ENCODE measurements at places on chromosomes 2 and 18.

DNA sequence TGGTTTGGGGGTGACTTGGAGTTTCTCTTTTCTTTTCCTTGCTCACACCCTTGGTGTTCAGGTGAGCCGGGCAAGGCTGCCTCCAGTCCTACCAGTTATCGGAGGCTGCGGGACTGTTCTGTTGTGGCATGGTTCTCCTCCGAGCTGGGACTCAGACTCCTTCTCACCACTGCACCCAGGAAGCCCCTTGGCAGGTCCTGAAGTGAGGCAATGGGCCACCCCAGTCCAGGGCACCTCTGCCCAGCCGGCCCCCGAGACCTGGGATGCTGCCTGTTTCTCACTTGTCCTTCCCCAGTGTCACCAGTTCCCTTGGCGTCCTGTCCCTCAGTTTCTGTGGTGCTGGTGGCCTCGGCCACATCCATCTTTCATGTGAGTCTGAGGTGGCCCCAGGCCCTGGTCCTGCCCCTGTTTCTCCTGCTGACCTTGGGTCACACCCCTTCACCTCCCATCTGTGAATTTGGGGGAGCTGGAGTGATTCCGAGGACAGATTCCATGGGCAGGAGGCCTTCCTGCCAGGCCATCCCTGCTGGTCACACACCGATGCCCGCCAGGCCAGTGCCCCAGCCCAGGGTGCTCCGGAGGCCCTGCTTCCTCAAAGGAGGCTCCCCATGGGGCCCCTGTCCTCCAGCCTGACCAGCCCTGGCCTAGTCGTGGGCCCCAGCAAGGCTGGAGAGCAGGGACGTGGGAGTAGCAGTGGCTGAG, 6.6 kb upstream of the KLHL30 start:
- DNase-seq = no peak

DNA sequence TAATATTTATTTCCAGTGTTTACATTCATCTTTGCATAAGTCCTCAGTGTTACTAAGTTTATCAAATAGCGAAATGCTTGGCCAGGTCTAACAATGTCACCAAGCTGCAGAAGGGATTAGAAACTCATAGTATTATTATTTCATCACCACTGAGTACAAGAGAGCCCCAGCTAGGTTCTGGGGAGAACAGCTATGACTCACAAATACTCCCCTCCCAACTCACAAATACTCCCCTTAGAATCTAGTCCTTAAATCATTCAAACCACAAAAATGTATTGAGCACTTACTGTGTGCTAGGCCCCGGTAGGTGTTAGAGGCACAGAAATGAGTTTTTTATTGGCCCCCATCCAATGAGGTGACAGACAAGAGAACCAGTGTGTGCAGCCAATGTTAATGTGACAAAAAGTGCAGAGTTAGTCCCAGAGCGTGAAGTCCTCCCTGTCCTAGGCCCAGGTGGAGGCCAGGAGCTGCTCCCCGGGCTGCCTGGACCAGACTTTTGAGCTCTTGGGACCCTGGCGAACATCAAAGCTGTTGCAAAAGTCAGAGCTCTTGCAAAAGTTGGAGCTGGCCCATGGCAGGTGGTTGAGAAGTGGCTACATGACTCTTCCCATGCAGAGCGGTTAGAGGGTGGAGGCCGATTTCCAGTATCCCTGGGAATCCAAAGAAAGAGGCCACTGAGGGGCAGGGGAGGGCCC, 9.8 kb downstream of the STEAP3 start:
- peak; percentile 65 for DNase-seq

DNA sequence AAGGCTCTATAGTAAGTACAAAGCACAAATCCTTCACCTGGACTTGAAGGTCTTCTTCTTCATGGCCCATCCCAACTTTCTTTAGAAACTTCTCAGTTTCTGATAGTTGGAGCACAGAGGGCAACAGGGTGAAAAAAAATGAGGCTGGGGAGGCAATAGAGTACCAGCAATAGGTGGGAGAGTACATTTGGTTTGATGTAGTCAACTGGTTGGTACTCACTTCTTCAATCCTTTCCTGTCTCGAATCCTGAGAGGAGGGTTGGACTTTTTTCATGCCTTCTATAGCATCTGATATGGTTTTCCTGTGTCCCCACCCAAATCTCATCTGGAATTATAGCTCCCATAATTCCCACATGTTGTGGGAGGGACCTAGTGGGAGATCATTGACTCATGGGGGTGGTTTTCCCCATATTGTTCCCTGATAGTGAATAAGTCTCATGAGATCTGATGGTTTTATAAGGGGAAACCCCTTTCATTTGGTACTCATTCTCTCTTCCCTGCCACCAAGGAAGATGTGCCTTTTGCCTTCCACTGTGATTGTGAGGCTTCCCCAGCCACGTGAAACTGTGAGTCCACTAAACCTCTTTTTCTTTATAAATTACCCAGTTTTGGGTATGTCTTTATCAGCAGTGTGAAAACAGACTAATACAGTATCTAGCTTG, 75.9 kb upstream of the LCLAT1 start:
- no peak for DNase-seq

- DNase-seq = no peak
Measured at GRCh38 chr2:203338322-203338721, 10.1 kb downstream of the ABI2 start.

DNA sequence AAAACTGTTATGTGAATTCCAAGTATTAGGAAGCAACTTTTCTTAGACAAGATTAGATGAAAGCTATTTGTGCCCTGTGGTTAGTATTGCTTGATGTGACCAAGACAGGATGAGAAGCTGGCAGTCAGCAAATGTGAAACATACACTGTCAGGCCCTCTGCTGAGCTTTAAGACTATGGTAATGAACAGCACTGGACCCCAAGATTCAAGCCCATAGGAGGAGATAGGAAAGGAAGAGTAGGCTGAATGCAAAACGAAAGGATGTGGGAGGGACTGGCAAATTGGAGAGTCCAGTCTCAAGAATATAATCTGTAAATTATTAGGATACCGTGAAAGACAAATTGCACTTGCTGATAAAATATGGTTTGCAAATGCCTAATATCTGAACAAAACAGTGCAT, 16.4 kb downstream of the BZW1 start:
- no peak for DNase-seq

- DNase-seq = no peak
Measured at GRCh38 chr2:166803373-166804000, 84.8 kb upstream of the XIRP2 start.

GRCh38 chr2:49935449-49935848, 781.1 kb upstream of the FSHR start:
- DNase-seq = no peak

DNA sequence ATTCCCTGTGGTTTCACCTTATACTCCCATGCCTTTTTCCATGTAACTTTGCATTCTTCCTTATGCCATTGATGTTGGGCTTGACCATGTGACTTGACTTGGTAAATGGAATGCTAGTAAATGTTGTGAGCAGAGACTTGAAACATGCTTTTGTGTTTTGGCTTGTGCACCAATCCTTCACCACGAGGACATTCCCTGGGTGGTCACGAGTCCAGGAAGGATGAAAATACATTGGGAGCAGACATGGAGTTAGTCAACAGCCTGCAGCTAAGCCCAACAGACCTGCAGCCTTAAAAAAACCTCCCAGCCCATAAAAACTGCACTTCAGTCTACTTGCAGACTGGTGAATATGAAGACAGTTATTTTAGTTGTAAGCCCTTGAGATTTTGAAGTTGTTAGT, 116.5 kb upstream of the SPATS2L start:
- DNase-seq = no peak

DNA sequence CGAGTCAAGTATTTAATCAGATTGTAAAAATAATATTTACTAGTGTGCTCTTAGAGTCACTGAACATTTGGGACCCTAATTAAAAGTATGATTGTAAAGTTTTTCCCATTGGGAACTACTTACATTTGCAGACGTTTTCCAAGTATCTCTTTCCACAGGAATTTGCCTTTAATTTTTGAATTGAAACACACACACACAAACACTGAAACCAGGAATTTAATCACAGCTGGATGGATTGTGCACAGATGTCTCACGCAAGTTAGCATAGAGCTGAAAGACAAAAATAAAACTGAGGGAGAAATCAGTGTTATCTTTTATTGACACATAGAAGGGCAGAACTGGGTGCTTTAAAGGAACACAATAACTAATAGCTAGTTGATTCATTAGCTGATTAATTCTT, 230.7 kb downstream of the RND3 start:
- no peak for DNase-seq

GRCh38 chr2:208792766-208793165, 386.2 kb downstream of the PTH2R start:
- DNase-seq = no peak

GRCh38 chr2:239768907-239769553, 256.1 kb downstream of the NDUFA10 start:
- DNase-seq = no peak

DNA sequence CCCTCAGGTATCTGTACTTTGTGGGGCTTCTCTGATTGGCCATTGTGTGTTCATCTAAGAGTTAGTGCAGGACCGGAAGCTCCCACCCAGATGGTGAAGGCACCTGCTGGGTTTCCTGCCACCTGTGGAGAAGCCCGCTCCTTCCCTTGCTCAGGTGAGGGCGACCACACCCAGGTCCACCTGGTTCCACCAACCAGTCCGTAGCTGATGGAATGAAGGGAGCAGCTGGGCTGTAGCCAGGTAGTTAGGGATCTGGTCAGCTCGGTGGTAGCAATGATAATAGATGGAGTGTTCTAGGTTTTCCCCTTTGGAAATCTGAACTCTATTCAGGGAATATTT, 16.0 kb downstream of the SH3BP4 start:
- DNase-seq = no peak

- DNase-seq = no peak
Measured at GRCh38 chr18:59065684-59066083, 74.0 kb upstream of the SEC11C start.

- DNase-seq = no peak
Measured at GRCh38 chr18:59980188-59980637, 80.4 kb downstream of the PMAIP1 start.

DNA sequence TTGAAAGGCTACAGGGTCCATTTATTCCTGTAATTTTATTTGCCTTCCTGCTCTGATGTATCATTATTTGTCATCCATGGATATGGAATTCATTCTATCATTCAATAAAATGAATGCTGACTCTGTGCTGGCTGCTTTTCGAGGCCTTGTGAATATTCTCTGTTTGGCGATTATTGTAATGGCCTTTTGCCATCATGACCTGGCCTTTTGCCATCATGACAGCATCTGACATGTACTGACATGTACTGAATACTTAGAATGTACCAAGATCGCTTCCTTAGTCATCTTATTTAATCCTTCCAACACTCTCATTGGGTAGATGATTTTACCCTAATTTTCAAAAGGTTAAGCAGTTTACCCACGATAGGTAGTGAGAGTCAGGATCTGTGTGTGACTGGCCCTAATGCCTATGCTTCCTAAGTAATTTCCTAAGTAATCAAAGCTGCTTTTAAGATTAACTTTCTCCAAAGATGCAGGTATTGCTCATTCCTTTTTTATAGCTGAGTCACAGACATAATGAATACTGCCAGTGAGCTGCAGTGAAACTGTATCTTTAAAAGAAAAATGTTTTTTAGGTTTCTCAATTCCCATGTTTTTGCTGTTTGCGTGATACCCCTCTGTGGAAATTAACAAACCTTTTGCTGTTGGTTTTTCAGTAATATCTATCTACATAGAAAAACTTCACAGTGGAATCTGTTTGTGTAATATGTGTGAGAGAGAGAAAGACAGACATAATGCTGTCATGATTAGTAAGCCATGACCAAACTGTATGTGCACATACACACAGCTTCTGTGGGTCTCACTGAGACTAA, 127.8 kb downstream of the CERS6 start:
- peak; percentile 25 for DNase-seq

GRCh38 chr2:148874868-148875341, at the start of gene KIF5C:
Gene KIF5C (plus strand): TSS chr2:148875227. CDS start chr2:148875618, 391 bp downstream.
- peak; percentile 89 for DNase-seq

GRCh38 chr2:72191441-72191840, 43.8 kb upstream of the CYP26B1 start:
- DNase-seq = no peak

DNA sequence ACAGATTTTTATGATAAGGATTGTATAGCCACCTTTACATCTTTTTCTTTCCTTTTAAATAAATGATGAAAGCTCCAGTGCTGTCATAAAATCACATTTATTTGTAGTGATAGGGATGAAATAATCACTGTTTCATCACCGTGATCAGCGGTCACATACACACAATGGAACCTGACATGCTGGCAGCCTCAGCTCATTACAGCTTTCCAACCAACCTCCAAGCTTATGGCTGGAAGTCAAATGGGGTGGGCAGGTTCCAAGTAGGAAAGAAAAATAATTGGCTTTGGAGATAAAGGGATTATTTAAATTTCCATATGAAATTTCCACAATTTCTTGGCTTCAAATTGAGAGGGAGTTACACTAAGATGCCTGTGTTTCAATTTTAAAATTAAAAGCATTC, 251.3 kb downstream of the PLCL1 start:
- DNase-seq = no peak

- no peak for DNase-seq
Measured at GRCh38 chr18:7521226-7521856, 45.8 kb upstream of the PTPRM start.

DNA sequence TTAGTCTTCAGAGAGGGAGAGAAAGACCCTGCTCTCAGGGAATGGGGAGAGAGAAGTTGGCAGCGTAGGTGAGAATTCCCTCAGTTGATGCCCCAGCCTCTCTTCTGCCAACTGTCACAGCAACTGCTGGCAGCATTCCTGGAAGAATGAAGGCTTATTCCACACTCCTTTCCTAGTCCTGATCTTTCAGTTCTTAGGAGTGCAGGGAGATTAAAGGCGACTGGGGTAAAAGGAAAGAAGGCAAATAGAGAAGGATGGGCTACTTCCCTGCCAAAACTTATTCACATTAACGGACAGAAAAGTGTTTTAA, 65.9 kb upstream of the ACAA2 start:
- no peak for DNase-seq

- DNase-seq = no peak
Measured at GRCh38 chr2:137925599-137925998, 38.7 kb upstream of the HNMT start.

GRCh38 chr2:10002109-10002508, 41.2 kb upstream of the KLF11 start:
- DNase-seq = no peak

DNA sequence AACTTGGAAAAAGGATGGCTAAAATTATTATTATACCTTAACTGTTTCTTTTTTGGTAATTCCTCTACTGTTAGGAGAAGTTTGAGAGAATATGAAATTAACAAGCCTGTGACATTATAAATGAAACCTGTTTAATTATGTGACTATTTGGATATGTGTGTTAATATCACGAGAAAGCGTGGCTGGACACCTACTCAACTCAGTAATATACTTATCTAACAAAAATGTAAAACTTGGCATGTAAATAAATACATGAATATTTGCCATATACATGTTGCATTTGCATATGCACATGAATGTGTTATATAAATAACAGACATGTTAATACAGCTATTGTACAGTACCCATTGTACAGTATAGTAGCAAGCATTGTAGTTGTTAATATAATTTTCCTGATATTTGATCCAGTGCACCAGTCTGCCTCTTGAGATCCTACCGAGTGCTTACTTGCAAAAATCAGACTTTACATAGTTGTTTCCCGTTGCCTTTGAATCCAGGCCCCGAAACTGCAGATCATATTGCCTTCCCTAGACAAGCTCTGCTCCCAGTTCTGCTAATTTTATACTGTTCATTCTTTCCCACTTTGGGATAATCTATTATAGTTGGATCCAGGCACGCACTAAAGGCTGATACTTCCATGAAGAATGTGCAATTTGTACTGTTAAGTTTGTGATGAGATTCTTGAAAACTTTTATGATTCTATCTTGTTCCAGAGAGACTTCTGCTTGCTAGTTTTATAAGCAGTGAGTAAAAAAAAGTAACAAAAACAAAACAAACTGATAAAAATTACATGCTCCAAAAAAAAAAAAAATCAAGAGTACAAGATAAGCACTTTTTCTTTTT, 395.6 kb downstream of the ARHGAP15 start:
- peak; percentile 30 for DNase-seq

Data from AG08395 (cell line).